HL-60 (cell line): ENCODE measurements at places on chromosomes 11 and 22.

DNA sequence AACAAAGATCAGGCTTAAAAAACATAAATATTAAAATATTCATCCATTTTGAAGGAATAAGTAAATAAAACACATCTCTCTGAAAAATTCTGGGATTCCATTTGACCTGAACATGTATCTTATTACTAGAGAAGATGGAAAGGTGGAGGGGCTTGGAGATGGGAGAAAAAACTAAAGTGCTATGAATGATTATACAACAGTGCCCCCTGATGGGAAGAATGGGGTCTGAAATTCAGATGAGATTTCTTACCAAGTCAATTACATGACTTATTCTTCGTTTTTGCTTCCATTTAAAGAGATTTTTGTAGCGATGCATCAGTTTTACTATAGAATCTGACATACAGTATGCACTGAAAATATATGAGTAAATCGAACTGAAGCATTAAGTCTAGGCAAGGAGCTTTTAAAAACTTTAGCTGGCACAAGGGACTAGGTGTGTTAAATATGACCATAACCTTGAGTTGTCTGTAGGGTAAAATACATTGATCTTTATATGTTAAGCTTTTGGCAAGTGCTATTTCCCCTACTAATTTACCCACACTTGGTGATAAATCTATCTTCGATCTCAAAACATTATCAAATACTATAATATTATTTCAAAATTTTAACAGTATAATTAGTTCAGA, 718.8 kb downstream of the CNTN5 start:
- DNase-seq: no peak

DNA sequence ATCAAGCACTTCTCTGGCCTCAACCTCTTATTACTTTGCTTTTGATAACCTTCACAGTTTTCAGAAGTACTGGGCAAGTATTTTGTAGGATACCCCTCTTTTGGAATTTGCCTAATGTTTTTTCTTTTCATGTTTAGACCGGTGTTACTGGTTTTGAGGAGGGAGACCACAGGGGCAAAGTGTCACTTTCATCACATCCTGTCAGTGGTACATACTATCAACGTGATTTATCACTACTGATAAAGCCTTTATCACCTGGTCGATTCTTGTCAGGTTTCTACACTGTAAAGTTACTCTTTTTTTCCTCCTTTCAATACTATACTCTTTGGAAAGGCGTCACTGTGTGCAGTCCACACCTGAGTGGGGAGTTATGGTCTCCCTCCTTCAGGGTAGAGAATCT, 26.7 kb downstream of the QSER1 start:
- no peak for DNase-seq

DNA sequence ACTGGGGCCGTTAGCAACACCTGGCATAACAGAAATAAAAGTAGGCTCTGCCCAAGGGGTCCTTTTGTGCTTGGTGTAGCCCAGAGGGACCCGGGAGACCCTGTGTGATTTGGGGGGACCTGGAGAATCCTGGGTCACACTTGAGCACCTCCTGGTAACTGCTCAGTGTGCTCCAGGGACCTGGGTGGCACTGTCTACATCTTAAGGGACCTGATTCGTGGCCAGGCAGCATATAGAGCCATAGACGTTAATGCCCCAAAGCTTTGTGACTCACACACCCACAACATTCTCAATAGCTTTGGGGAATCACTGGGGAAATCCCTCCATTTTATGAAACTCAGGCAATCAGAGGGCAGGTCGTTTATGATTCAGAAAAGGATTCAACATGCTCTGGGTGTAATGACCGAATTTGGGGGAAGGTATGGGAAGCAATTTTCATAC, 3.6 kb upstream of the IGF2 start:
- no peak for DNase-seq

- no peak for DNase-seq
These were observed 777 bp downstream of the TBX10 start for GRCh38 chr11:67638535-67639437.

DNA sequence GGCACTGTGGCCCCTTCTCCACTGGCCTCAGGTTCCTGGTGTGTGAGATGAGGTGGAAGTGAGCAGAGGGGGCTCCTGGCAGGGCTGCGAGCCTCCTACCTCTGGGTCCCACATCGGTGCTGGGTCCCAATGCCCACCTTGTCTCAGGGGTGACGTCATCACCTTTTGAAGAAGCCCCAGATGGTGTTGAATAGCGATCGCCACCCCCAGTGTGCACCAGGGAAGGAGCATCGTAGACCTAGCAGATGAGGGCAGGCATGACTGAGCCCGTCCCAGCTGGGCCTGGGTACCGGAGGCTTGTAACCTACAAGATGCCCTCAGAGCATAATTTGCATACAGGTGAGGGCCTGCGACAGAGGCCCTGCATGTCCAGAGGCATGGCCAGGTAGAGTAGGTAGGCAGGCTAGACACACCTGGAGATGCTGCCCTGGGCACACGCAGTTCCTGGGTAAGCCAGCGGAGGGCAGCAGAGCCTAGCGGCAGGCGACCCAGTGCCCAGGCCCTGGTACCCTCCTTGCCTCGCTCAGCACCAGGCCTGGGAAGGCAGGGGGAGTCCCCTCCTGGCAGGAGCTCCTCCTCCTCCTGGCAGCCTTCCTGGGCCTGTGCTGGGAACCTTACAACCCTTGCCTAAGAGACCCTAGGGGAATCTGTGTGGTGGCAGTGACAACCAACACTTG, 52.5 kb downstream of the TPCN2 start:
- peak; percentile 53 for DNase-seq

DNA sequence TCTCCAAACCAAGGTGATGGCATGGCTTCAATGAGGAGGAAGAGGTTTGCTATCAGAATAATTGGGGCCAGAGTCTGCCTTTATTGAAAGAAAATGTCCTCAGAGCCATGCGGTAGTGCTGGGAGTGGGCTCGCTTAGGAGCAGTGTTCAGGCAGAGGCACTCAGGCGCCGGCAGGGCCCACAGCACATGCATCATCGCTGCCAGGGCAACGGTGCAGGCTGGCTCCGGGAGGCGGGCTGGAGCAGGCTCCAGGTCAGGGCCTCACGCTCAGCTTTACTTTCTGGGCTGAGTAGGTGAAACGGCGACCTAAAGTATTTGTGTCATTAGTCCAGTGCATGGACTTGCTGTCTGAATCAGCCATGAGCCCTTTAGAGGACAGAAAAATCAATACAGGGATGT, 169.9 kb upstream of the CCDC90B start:
- no peak for DNase-seq

DNA sequence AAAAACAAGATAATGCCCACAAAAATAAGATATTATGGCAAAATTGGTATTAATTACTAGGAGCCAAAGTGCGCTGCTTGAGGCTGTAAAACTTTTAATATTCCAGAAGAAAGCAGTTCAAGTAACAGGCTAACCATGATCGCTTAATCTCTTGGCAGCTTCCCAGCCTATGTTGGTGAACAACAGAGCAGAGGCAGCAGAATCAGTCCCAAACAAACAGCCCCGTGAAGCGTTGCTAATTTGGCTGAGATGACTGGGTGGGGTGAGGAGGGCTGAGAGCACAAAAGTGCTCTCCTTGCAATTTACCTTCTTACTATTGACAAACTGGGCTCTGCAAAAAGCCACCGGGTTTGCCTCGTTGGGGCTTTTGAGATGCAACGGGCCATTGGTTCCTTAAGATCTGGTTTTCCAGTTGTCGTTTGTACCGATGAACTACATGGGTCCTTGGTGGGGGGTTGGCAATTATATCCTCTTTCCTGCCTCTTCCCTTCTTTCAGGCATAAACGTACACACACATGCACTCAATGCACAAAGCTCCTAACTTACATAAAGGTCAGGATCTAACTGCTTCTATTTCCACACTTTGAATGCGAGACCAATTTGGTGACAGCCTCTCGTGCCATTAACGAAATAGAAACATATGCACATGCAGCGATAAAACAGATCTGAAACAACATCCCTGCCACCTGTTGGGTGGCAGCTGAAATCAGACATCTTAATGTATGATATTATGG, 407.6 kb upstream of the CADM1 start:
- no peak for DNase-seq

GRCh38 chr11:34208266-34209135, 103.1 kb downstream of the NAT10 start:
- DNase-seq: peak; percentile 84

DNA sequence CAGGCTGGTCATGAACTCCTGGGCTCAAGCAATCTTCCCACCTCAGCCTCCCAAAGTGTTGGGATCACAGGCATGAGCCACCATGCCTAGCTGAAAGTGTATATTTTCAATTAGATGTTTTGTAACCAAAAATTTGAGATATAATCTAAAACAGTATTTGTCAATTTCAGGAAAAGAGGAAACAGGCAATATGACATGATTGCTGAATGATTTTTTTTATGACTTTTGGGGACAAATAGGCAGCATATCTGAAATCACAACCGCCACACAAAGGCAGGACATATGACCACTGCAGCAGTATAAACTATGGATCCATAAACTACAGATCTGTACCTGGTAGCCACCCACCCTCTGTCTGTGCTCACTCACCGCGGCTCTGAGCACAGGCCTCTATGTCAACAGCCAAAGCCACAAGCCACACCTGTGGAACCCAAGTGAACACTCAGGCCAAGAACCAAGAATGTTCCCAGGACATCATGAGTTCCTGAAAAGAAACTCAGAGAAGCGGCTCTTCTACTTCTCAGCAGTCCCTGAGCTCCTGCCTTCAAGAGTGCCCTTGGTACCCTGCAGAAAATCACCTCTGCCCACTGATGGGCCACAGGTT, 22.5 kb downstream of the PISD start:
- DNase-seq: peak; percentile 33

- no peak for DNase-seq
These were observed 33.4 kb downstream of the MRTFA start for GRCh38 chr22:40603088-40603605.

- DNase-seq: no peak
These were observed 23.0 kb downstream of the AMPD3 start for GRCh38 chr11:10478066-10478465.

- DNase-seq: no peak
These were observed 1295.9 kb downstream of the JRKL start for GRCh38 chr11:97685695-97686094.

GRCh38 chr22:35150183-35151107, 84.5 kb downstream of the ISX start:
- DNase-seq: peak; percentile 62

DNA sequence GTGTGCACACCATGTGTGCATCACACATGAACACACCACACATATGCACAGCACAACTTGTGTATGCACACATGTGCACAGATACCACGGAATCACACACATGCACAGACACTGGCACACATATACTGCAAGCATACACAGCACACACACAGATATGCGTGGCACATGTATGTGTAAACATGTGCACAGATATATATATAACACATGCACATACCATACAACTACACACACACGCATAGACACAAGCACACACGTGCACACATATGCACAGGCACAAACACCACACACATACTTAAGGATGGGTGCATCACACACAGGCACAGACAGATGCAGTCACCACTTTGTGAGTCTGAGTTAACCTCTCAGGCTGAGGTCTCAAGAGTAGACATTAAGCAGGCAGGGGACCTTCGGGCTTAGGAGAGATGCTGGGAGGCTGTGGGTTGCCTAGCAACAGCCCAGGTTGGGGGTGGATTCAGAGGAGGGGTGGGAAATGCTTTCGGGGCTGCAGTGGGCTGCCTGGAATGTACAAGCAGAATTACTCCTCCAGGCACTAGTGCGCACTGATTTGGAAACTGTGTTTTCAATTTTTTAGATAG, 82.9 kb downstream of the MYO18B start:
- no peak for DNase-seq

DNA sequence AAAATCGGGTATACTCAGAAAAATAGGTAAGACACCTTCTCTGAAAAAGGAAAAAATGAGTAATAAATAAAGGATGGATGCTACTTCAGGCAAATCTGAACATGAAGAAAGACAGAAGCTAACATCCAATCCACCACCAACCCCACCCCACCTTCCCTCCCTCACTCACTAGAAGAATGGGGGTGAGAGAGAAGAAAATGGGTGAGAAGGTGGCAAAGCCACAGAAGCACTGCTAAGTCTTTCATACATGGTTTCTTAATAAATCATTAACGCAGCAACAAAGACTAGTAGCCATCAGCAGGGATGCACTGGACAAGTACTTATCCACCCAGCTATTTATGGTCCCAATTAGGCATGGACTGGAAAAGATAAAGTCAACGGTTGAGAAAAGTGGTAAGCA, 5.9 kb downstream of the FHIP1B start:
- no peak for DNase-seq

DNA sequence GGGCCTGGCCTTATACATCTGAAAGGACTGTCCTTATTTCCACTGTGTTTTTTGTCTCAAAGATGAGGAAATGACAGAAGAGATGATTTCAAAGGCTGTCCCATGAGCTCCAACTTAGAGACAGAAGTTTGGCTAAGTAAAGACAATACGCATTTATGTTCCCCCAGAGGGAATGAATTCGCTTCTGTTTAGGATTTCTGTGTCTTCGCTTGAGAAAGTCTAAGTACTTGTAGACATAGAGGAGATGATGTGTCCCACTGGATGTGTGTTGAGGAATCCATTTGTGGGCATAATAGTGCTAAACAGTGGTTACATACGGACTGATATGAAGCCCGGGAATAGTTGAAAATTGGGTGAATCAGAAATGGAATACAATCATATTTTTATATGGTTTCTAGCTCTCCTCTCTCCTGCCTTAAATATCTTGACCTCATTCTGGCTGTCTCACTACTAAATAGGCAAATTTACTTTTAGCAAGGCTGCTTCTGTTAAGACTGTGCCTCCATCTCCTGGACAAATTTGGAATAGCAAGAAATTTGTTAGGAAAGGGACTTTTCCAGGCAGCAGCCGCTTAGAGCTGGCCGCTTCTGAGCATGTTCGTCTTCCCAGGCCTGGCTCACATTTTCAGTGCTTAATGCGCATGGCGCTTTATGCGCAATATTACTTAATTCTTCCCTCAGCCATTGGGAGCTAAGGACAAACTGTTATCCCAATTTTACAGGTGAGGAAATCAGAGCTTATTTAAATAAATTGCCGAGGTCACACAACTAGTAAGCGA, 1.9 kb upstream of the PEX26 start:
- peak; percentile 63 for DNase-seq

- DNase-seq: no peak
These were observed 1010.3 kb upstream of the TENM4 start for GRCh38 chr11:80451105-80451504.

GRCh38 chr22:41768430-41768829, 32.0 kb upstream of the CCDC134 start:
- peak; percentile 39 for DNase-seq

DNA sequence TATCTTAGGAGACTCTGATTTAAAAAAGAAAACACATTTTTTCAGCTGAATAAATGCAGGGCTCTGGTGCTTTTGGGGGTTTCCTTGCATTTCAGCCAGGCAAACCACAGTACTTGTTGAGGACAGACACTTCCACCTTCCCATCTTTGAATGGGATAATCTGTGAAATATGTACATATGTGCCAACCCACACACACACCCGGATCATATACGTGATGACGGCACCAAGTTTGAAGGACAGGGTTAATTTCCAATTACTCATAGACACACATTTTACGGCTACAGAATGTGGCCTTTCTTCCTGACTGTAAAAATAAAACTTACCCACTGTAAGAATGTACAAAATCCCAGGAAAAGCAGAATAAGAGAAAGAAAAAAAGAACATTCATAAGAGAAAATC, 104.4 kb downstream of the MPPED2 start:
- no peak for DNase-seq

GRCh38 chr11:34451053-34451452, 12.3 kb downstream of the CAT start:
- DNase-seq: peak; percentile 66

GRCh38 chr22:33986167-33986771, 66.0 kb upstream of the LARGE1 start:
- no peak for DNase-seq

- no peak for DNase-seq
These were observed 52.9 kb downstream of the NCAPD3 start for GRCh38 chr11:134170919-134171281.
